Activated effector memory CD4-positive, alpha-beta T cell treated with Interleukin-2 at 50 U/mL for 16 hours (primary cell): ENCODE measurements at places on chromosomes 1 and 21.

DNA sequence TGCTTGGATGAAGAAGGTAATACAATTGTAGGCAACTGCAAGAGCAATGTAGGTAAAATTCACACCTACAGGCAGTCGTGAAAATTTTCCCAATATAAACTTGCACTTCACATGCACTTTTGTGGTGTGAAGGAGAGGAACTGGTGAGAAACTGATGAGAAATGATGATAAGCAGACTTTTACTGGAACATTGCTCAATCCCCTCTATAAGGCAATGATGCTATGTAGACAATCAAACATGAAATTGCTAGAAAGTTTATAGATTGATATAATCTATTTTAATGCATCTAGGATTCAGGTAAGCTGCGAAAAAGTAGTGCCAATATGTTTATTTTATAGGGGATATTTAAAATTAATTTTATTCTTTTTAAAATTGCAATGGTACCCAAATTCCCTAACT, 802.2 kb downstream of the KCNT2 start:
- no peak for DNase-seq

DNA sequence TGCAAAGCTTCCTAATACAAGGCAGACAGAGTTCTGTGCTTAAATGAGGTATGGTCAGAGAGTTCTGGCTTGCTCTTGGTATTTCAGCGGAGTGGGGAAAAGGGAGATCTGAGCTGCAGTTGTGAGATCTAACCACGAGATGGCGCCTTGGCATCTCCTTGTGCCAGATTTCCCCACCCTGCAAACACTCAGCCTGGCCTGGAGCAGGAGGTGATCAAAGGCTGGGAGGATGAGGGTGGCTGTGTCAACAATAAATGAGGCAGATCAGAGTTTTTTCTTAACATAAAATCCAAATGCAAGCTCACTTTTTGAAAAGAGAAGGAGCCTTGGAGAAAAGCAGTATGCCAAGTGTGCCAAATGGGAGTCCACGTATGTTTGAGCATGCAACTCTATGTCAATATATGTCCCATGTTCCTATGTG, 4.1 kb upstream of the TFAP2E start:
- peak; percentile 49 for DNase-seq

- no peak for DNase-seq
Measured at GRCh38 chr1:67945733-67946374, 104.6 kb downstream of the DIRAS3 start.

- DNase-seq = no peak
Measured at GRCh38 chr1:31932491-31933316, 5.5 kb downstream of the PTP4A2 start.

DNA sequence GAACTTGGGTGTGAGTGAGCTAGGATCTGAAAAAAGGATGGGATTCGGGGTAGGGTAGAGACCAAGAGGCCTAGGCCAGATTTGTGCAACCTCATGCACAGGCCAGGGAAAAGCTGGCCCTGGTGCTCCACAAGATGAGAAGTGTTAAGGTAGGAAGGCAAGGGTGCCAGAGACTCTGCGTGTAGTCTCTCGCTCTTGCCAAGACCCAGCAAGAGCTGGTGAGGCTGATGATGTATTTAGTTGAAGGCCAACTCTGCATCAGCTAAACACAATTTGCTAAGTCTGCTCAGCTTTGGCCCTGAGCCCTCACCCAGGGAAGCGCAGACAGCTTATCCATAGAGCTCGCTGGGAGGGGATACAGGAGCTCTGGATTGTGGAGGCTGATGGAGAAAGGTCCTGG, 26.6 kb upstream of the SOX13 start:
- DNase-seq = no peak

GRCh38 chr1:100775483-100775882, 55.9 kb downstream of the VCAM1 start:
- no peak for DNase-seq

DNA sequence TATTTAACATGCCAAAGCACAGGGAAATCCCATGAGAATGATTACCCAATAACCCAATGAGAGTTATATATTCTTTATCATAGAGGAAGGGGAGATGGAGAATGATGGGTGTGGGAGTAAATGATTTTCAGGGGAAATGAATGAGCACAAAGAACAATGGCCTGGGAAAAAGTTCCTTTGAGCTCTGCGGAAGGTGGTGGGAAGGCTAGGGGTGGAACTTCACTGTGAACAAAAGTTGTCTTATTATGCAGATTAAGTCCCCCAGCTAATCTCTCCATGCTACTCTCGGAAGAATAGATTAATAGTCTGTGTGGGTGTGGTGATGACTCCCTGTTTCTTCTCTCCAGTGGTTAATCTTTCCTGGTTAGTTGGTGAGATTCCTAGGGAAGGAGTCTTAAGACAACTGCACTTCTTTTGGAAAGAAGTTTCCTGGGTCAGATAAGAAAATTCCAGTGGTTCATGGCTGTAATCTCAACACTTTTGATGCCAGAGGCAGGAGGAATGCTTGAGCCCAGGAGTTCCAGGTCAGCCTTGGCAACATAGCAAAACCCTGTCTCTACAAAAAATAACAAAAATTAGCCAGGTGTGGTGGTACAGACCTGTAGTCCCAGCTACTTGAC, 71.6 kb downstream of the DNTTIP2 start:
- no peak for DNase-seq

DNA sequence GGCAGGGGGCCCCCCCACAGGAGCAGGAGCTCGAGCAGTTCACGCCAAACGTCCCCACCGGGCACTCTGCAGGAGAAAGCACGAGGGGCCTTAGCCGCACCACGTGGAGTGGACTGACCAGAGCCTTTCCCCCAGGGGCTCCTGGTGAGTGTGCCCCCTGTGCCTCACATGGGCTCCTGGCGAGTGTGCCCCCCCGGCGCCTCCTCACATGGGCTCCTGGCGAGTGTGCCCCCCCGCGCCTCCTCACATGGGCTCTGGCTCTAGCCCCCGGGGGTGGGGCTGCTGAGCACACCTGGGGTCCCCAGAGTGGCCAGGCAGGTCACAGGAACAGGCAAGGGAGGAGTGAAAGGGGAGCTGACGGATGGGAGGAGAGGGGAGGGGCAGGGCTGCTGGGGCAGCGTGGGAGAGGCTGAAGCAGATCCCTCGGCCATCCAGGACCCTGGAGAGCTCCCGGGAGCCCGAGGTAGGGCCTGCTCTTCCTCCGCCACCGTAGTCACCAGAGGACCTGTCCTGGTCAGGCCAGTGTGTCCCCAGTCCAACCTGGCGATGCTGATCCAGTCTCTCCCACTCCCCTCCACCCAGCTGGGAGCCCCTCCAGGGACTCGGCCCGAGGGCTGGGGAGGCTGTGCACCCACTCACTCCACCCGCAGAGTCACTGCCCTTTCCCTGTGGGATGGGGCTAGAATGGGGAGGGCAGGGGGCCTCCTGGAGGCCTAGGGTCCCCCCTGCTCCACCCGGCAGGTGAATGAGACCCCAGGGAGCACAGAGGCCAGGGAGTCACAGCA, 47.6 kb downstream of the ARHGEF16 start:
- no peak for DNase-seq

GRCh38 chr1:202987922-202988583, 19.1 kb upstream of the TMEM183A start:
- no peak for DNase-seq

DNA sequence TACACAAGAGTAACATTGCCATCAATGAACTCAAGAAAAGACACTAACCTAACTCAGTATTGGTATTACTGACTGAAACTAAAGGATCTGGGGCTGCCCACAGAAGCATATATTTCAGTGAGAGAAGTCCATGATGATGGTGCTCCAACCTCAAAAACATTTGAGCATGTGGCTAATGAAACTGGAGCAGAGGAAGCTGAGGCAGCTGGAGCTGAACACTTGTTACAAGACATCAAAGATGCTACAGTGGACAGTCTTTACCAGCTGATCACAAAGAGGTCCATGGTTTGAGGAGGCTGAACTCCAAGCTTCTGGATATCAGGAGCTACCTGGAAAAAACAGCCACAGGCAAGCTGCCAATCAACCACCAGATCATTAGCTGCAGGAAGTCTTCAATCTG, 42.2 kb upstream of the TTC39A start:
- no peak for DNase-seq

GRCh38 chr1:64983110-64983509, 16.8 kb upstream of the JAK1 start:
- DNase-seq = no peak

- no peak for DNase-seq
Measured at GRCh38 chr1:36143424-36143823, 5.9 kb downstream of the TRAPPC3 start.

DNA sequence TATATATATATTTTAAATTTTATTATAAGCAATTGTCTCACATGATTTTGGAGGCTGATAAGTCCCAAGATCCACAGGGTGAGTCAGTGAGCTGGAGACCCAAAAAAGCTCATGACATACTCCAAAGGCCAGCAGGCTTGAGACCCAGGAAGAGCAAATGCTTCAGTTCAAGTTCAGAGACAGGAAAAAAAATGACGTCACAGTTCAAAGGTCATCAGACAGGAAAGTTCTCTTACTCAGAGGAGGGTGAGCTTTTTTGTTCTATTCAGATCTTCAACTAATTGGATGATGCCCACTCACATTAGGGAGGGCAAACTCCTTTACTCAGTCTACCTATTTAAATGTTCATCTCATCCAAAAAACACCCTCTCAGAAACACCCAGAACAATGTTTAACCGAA, 18.2 kb downstream of the RXRG start:
- DNase-seq = no peak
